NK-92 treated with Interleukin-12 subunit alpha and Interleukin-12 subunit beta, amount 100 ng/mL, for 24 hours (cell line): ENCODE measurements at places on chromosomes 13 and 19.

- DNase-seq: no peak
Measured at GRCh38 chr13:33441015-33441414, 155.5 kb upstream of the STARD13 start.

DNA sequence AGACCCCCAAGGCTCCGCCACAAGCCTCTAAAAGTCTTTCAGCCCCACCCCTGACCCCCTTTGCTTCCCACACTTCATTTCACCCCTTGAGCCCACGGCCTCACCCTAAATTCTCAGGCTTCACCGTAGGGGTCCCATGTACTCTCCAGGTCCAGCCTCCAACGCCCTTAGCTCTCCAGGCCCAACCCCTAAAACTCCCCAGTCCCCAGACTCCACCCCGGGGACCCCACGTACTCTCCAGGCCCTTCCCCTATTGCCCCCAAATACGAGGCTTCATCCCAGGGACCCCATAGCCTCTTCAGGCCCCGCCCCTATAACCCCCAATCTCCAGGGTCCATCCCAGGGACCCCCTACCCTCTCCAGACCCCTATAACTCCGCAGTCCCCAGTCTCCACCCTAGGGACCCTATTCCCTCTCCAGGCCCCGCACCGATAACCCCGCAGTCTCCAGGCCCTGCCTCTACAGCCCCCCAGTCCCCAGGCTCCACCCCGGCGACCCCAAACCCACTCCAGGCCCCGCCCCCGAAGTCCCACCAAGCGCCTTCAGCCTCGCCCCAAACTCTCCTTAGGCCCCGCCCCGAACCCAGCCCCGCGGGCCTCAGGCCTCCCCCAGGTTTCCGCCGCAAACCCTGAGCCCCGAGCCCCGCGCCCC lies 619 bp downstream of the MED16 start:
- DNase-seq: no peak

DNA sequence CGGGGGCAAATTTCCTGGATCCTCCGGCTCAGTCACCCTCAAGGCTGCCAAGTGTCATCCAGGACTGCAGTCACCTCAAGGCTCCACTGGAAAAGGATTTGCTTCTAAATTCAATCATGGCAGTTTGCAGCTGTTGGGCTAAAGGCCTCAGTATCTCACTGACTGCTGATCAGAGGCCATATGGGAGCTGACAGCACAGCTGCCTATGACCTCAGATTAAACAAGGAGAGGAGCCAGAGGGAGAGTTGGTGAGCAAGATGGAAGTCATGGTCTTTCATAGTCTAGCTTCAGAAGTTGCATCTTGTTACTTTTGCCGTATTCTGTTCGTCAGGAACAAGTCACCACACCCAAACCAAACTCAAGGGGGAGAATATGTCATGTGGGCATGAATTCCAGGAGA lies 849.7 kb downstream of the UQCRFS1 start:
- DNase-seq: no peak

GRCh38 chr13:49998714-49999624 lies 2.1 kb downstream of the TRIM13 start:
- no peak for DNase-seq

- no peak for DNase-seq
Measured at GRCh38 chr13:79674765-79675515, 194.0 kb downstream of the NDFIP2 start.

GRCh38 chr19:4559569-4559968 lies at the start of gene SEMA6B:
Gene SEMA6B (minus strand): TSS chr19:4559684. CDS start chr19:4558457, 1,227 bp downstream.
- no peak for DNase-seq

DNA sequence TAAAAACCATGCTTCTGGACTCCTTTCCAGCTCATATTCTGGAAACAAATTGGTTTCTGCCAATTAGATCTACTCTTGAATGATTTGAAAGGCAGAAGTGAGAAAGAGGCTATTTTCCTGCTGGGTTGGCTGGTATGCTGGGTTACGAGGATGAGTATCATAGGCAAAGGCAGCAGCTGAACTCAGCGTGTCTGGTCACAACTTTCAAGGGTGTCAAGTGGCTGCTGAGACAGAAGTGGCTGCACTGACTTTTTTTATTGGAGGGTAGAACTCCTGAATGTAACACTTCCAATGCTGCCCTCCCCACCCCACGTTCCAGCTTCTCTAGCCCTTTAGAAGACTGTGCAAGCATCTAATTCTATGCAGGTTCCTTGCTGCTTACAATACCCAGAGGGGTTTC lies 8.3 kb upstream of the DZIP1 start:
- DNase-seq: no peak

DNA sequence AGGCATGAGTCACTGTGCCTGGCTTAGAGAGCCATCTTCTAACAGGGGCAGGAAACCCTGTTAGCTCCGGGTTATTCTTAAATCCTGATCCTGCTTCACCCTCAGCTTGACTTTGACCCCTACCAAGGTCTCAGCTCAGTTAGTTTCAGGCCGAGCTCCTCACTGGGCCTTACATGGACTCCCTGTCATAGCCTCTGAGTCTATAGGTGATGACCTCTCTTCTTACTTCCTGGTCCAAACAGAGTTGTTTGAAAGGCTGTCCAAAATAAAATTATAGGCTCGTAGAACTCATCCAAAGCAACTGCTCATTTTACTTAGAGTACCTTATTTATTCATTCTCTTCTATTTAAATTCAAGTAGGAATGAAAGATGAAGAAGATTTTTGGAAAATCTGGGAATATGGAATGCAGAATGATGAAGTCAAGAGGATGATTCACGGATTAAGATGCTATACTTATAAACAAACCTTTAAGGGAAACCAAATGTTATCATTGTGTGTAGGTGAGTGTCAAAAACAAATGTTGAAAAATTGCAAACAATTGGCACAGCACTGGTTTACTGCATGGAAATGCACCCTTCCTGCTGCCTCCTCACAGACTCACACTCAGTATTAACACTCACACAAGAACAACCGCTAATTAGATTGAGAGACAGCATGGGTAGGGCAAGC lies 174.1 kb downstream of the RGCC start:
- DNase-seq: no peak

DNA sequence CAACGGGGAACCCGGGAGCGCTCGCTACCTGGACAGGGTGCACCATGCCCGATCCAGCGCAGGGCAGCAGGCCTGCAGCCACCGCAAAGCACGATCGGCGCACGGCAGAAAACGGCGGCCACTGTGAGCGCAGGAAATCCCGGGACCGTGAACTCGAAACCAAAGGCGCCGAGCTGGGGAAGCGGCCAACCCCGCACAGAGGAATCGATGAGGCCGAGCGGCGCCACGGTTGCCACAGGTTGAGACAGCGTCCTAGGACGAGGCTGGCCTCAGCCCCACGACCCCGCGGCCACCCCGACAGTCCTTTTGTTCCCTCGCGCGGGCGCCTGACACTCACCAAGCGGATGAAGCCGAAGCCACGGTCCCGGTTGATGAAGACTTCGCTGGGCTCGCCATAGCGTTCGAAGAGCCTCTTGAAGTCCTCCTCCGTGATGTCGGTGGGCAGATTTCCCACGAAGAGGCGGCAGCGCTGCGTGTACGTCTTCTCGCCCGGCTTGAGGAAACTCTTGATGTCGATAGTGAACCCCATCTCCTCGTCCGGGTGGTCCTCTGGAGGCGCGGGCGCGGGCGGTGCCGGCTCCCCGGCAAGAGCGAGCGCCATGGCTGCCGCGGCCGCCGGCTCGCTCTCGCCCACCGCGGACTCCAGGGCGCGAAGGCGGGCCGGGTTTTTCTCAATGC lies 557 bp downstream of the PSPC1 start:
- peak; percentile 57 for DNase-seq

DNA sequence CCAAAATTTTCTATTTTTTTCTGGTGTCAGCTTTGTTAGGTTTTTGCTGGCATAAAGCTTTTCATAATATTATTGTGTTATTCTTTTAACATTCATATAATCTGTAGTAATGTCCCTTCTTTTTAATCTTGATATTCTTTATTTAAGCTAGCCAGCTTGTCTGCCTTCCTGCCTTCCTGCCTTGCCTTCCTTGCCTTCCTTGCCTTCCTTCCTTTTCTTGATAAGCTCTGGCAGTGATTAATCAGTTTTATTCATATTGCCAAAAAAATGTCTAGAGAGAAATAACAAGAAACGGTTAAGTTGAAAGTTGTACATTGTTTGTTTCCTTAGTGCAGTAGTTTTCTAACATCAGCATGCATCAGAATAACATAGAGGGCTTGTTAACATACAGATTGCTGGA lies 257.5 kb downstream of the MAB21L1 start:
- no peak for DNase-seq
